Activated gamma-delta T cell treated with anti-CD3 and anti-CD28 coated beads, Interleukin-2, amount 50 U/mL, for 16 hours (primary cell): ENCODE measurements at places on chromosomes 5 and 9.

DNA sequence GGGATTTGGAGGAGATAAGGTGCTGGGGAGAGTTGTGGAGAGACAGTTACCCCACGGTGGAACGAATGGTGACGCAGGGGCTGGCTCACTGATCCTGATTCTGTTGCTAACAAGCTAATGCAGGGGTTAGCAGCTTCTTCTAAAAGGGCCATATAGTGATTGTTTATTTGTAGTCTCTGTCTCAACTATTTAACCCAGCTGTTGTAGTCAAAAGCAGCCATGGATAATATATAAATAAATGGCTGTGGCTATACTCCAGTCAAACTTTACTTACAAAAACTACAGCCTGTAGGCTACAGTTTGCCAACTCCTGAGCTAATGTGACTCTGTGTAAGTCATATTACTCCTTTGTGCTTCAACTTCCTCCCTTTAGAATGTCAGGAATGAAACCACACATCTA, 21.8 kb downstream of the STOM start:
- no peak for DNase-seq

DNA sequence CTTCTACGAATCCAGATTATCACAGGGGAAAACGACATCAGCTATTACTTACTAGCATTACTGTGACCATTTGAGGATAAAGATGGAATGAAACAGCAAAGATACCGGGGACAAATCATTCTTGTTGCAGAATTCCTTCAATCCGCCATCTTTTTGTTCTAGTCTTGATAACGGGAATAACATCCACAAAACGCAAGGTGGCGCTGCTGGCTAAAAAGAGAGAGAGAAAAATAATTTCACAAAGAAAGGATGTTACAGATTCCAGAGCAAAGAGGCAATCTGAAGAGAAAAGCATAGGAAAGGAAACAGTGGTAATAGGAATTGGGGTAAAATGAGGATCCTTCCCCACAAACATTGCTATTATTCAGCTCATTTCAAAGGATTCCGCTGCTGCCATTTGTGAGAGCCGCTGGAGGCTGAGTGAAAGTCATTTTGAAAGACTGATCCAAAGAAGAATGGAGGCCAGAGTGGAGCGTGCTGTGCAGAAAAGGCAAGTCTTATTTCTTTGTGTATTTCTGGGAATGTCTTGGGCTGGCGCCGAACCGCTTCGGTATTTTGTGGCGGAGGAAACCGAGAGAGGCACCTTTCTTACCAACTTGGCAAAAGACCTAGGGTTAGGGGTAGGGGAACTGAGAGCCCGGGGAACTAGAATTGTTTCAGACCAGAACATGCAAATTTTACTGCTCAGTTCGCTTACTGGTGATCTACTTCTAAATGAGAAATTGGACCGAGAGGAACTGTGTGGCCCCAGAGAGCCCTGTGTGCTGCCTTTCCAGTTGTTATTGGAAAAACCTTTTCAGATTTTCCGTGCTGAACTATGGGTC, at the start of gene PCDHB7:
TSS of gene PCDHB7 (plus strand) at position 264 of the 824 bp plus-strand sequence. CDS start at position 456, 192 bp downstream.
- no peak for DNase-seq

DNA sequence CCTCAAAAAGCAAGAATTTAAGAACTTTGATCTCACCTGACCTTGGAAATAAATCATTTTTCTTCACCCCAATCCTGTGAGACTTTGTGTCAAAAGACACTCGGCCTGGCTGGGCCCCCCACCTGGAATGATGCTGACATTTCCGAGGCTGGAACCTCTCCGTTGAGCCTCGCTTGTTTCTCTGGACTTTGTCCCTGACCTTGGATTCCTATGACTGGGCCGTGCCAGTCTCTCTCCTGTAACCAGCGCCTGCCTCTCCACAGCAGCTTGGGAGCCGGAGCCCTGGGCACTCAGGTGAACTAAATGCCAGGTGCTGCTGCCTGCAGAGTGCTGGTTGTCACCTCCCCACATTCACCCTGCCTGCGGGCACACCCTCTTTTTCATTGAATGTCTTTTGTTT, 62.7 kb downstream of the RETREG1 start:
- no peak for DNase-seq

- no peak for DNase-seq
Measured at GRCh38 chr9:91206806-91207205, 154.9 kb downstream of the AUH start.

DNA sequence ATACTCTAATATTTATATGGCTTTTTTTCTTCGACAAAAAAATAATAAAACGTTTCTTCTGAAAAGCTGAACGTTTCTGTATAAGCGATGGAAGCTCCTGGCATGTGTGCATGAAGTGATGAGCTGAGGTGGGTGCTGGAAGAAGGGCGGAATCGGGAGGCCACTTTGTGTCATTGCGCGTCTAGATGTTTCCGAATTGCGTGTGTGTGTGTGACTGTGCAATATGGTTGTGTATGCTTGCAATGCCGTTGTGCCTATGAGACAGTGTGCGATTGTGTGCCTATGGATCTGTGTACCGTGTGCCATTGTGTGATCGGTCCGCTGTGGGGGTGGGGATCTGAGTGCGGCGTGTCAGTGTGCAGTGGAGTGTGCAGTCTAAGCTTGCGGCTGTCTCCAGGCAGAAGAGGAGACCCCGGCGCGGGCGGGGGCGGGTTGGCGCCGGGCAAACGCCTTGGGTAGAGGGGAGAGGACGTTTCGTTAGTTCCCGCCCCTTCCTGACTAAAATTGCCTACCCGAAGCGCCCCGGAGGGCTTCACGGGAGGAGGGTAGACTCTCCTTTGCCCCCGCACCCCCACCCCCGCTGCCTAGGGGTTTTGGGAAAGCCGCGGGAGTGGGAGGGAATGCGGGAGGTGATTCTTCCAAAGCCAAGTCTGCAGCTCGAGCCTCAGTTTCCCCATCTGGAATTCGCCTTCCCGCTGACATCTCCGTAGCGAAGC, 24.2 kb downstream of the PCDHGC5 start:
- DNase-seq = no peak

DNA sequence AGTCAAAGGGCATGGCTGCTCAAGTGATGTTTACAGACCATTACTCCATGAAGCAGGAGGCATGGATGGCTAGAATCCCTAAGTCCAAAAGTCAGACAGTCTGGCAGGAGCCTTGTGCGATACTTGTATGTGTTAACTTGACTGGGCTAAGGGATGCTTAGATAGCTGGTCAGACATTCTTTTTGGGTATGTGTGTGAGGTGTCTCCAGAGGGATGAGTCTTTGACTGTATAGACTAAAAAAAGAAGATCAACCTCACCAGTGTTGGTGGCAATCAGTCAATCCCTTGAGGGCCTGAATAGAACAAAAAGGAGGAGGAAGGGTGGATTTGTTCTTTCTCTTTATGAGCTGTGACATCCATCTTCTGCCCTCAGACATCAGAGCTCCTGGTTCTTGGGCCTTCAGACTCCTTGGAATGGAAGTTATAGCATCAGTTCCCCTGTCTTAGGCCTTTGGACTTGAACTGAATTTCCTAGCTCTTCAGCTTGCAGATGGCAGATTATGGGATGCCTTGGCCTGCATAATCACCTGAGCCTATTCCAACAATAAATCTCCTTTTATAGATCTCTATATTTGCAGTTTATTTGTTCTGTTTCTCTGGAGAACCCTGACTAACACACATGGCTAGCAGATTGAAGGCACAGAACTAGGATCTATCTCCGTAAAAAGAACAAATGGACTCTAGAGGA, 9.7 kb upstream of the HSPB3 start:
- no peak for DNase-seq

GRCh38 chr5:102957141-102957540, 162.8 kb downstream of the GIN1 start:
- no peak for DNase-seq

GRCh38 chr9:109969011-109969410, 189.0 kb downstream of the PALM2AKAP2 start:
- no peak for DNase-seq

DNA sequence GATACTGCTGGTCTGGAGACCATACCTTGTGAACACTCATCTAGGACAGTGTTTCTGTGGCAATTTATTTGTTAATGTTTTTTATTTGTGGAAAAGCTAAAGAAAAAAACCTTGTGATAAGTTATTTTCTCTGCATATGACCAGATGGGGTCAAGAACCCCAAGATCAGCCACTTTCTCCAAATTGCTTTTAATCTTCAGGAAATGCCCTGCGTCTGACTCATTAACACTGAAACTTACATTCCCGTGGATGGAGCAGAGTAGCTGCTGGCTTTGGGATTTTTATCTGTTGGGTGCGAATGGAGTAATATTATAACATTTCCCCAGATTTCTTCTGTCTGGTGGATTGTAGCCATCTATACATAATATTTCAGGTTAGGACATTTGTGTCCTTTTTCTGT, 444.5 kb downstream of the SH3GL2 start:
- no peak for DNase-seq

DNA sequence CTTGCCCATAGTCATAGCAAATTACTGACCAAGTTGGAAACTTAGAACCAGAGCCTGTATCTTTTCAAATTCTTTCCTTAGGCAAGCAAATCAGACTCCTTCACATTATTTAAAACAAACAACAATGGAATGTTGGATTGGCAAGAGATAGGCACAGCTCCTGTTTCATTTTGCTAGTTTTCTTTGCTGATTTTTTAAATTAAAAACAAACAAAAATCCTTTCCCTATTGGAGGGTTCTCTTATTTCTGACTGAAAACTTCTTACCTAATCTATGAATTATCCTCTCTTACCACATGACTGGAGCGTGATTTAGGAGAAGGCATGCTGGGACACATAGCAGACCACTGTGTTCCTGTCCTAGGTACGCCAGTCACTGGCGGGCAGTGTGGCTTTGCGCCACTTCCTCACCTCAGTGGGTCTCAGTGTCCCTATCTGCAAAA, 63.0 kb downstream of the TTC39B start:
- DNase-seq = no peak

GRCh38 chr9:120914396-120914795, 12.2 kb downstream of the TRAF1 start:
- no peak for DNase-seq

DNA sequence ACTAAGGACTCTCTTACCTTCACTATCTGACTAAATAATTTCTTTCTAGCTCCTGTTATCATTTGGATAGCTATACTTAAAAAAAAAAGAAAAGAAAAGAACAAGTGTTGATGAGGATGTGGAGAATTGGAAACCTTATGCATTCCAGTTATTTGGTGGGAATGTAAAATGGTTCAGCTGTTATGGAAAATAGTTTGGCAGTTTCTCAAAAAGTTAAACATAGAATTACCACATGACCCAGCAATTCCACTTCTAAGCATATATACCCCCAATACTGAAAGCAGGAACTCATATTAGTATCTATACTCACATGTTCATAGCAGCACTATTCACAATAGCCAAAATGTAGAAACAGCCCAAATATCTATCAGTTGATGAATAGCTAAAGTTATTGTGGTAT, 61.1 kb downstream of the GNA14 start:
- DNase-seq = no peak

- DNase-seq = no peak
Measured at GRCh38 chr9:124661271-124661670, 109.8 kb downstream of the NR6A1 start.

GRCh38 chr5:6401410-6401809, 23.1 kb upstream of the MED10 start:
- no peak for DNase-seq

GRCh38 chr9:113562653-113563381, 99.3 kb downstream of the RGS3 start:
- no peak for DNase-seq

GRCh38 chr5:172622091-172623046, 18.7 kb upstream of the NEURL1B start:
- no peak for DNase-seq
